ENCODE measurements at places on chromosomes 7 and 10. TPM values are rescaled to one million over a fixed set of nuclear protein-coding genes. Genes with fewer than 3 reads are reported as not detected.

The GTPBP4 gene
- total RNA-seq, result 15.4 TPM

- no peak overlapping the region for H3K4me3 ChIP-seq
- no peaks in the 10 kb centered on the region for H3K36me3 ChIP-seq
- H3K27ac ChIP-seq, result no peak overlapping the region
- H3K4me1 ChIP-seq, result no peaks in the 10 kb centered on the region
Measured at GRCh38 chr7:14294637-14295036, 305.2 kb upstream of the ETV1 start.

The CLRN3 gene
- total RNA-seq, result 0.19 TPM

DNA sequence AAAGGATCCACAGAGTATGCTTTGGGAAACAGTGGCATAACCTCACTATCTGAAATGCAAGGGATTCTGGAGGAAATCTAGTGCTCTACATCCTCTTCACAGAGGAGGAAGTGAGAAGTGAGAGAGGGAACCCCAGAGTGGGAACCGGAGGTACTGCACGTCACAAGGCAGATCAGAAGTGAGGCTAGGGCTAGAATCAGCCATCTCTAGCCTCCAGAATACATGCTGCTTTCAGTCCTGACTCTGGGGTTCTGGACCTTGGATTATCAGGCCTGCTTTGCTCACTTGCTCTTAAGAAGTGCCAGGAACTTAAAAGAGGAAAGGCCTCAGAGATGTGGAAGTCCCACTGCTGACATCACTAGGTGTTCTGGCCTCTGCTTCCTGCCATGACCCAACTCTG is 25.7 kb downstream of the ZNF503 start:
- H3K4me3 ChIP-seq, result no peak overlapping the region
- H3K27ac ChIP-seq, result no peak overlapping the region
- no peaks in the 10 kb centered on the region for H3K36me3 ChIP-seq
- no peaks in the 10 kb centered on the region for H3K4me1 ChIP-seq

DNA sequence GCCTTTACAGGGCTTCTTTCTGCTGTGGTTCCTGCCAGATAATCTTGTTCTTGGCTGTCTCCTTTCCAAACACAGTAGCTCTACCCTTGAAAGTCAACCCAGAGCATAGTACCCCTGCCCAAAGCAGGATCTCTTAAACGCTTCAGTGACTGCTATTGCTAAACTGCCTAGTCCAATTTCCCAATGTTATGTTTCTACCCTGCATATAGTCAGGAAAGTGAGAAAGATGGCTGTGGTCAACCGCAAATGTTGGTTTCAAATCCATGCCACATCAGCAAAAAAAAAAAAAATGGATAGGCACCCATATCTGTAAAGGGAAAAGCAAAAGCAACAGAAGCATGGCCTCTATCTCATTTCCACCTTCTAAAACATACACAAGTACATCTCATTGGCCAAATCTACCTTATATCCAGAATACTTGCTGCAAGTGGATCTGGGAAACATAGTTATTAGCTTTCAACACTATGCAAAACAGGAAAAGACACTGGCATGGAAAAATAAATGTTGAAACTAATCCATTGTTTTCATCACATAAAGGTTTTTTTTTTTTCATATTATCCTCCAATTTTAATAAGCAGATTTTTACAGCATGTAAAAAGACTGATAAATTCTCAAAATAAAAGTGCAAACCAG is 59.8 kb downstream of the DNAJC1 start:
- no peak for DNase-seq
- H3K36me3 ChIP-seq, result no peaks in the 10 kb centered on the region
- no peak overlapping the region for H3K27ac ChIP-seq
- H3K27me3 ChIP-seq, result no peaks in the 10 kb centered on the region
- no peak overlapping the region for H3K4me3 ChIP-seq

- no peak overlapping the region for H3K4me3 ChIP-seq
- H3K4me1 ChIP-seq, result no peaks in the 10 kb centered on the region
- DNase-seq, result no peak
- H3K36me3 ChIP-seq, result no peaks in the 10 kb centered on the region
- H3K27me3 ChIP-seq, result no peaks in the 10 kb centered on the region
Measured at GRCh38 chr10:52744057-52744805, 28.4 kb downstream of the MBL2 start.

GRCh38 chr7:114663502-114663901 is 248.9 kb downstream of the FOXP2 start:
- DNase-seq, result no peak
- no peak overlapping the region for H3K27ac ChIP-seq
- H3K36me3 ChIP-seq, result no peaks in the 10 kb centered on the region

- no peaks in the 10 kb centered on the region for H3K27me3 ChIP-seq
- H3K4me1 ChIP-seq, result no peaks in the 10 kb centered on the region
- H3K4me3 ChIP-seq, result no peak overlapping the region
- H3K36me3 ChIP-seq, result no peaks in the 10 kb centered on the region
Measured at GRCh38 chr10:123912871-123913270, 21.3 kb upstream of the CPXM2 start.

DNA sequence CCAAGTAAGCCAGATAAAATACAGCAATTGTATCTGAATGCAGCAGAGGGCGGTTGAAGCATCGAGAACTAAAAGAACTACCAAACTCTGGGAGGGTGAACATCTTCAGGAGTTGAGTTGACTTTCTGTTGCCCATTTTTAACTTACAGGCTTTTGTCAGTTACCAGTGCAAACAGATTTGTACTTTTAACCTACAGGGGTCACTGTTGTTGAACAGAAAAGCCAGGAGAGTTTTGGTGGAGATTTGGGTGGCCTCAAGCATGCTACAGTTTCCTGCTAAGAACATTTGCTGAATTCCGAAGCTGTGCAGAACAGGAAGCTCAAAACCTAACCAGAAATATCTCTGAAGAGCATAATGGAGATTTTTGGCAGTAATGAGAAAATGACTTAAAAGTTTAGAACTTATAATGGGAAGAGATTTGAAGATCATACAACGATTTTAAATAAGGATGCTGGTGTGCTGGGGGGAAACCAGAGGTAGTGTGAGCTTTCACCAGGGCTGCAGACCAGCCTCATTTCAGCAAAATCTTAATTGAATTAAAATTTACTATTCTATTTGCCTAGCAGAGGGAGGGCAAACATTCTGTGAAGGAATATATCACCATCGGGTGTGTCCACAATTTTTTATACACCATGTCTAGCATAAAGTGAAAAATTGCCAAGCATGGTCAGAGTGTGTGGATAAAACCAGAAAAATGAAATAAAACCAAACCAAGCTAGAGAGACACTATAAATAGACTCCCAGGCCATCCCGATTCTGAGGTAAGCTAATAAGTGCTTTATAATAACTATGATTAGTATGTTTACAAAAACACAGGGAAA is 208.6 kb upstream of the CCDC6 start:
- no peaks in the 10 kb centered on the region for H3K4me1 ChIP-seq
- no peak for DNase-seq
- no peaks in the 10 kb centered on the region for H3K36me3 ChIP-seq
- H3K4me3 ChIP-seq, result no peak overlapping the region
- no peaks in the 10 kb centered on the region for H3K27me3 ChIP-seq

The OR2F2 gene
- not detected for total RNA-seq

DNA sequence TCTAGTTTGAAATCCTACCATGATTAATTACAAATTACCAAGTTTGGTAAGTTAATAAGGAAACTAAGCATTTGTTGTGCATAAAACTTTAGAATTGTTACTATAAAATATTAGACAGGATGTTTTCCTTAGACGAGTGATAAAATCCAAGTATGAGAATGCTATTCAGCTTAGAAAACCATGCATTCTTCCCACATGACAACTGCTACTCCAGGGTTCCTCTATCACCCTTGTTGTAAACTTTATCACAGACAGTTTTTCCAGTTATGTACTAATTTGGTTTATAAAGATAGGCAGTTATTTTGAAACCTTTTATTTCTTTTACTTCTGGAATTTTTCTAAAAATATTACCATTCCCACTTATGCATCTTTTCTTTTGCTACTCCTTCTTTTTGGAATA is 52.0 kb downstream of the SIRT1 start:
- no peak overlapping the region for H3K27ac ChIP-seq
- H3K27me3 ChIP-seq, result no peaks in the 10 kb centered on the region
- H3K4me1 ChIP-seq, result no peaks in the 10 kb centered on the region
- no peak for DNase-seq
- peaks cover 32% of the 10 kb centered on the region for H3K36me3 ChIP-seq

The DNAJC1 gene
- total RNA-seq, result 30.7 TPM

GRCh38 chr7:3466261-3466660 is 165.2 kb downstream of the SDK1 start:
- H3K4me3 ChIP-seq, result no peak overlapping the region
- H3K36me3 ChIP-seq, result no peaks in the 10 kb centered on the region
- no peaks in the 10 kb centered on the region for H3K27me3 ChIP-seq
- no peaks in the 10 kb centered on the region for H3K4me1 ChIP-seq
- no peak overlapping the region for H3K27ac ChIP-seq
- DNase-seq, result no peak

GRCh38 chr10:91007655-91008054 is 86.8 kb upstream of the ANKRD1 start:
- no peak overlapping the region for H3K27ac ChIP-seq
- DNase-seq, result no peak
- H3K4me1 ChIP-seq, result no peaks in the 10 kb centered on the region
- H3K27me3 ChIP-seq, result no peaks in the 10 kb centered on the region
- H3K36me3 ChIP-seq, result no peaks in the 10 kb centered on the region

The TNKS2 gene
- 14.5 TPM for total RNA-seq

GRCh38 chr7:110623436-110623835 is 467.5 kb upstream of the LRRN3 start:
- H3K27me3 ChIP-seq, result no peaks in the 10 kb centered on the region
- no peaks in the 10 kb centered on the region for H3K4me1 ChIP-seq
- H3K27ac ChIP-seq, result no peak overlapping the region
- H3K36me3 ChIP-seq, result no peaks in the 10 kb centered on the region
- no peak overlapping the region for H3K4me3 ChIP-seq
- no peak for DNase-seq

DNA sequence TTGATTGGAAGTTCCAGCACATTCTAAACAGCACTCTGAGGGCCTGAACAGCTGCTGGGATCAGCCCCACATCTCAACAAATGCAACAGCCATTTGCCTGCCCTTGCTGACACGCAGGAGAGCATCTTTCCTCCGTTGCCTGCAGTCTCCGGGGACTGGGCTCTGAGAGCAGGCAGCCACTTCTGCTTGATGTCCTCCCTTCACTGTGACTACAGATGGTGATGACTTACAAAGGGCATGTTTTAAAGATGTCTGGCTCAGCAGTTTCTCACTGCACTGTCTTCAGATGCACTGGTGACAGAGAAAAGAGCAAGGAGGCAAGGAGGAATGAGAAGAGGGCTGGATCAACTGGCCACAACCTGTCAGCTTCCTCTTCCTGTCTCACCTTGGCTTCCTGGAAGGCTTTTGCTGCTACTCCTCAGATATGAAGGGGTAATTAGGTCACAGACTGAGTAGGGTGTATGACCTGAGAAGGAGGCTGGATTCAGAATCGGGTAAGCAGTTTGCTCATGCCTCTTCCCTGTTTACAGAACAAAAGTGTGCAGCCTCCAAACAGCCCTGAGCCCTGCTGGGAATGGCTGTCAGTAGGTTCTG is 143.5 kb upstream of the GHITM start:
- no peaks in the 10 kb centered on the region for H3K36me3 ChIP-seq
- H3K4me1 ChIP-seq, result no peaks in the 10 kb centered on the region
- no peaks in the 10 kb centered on the region for H3K27me3 ChIP-seq
- H3K4me3 ChIP-seq, result no peak overlapping the region
- no peak for DNase-seq

DNA sequence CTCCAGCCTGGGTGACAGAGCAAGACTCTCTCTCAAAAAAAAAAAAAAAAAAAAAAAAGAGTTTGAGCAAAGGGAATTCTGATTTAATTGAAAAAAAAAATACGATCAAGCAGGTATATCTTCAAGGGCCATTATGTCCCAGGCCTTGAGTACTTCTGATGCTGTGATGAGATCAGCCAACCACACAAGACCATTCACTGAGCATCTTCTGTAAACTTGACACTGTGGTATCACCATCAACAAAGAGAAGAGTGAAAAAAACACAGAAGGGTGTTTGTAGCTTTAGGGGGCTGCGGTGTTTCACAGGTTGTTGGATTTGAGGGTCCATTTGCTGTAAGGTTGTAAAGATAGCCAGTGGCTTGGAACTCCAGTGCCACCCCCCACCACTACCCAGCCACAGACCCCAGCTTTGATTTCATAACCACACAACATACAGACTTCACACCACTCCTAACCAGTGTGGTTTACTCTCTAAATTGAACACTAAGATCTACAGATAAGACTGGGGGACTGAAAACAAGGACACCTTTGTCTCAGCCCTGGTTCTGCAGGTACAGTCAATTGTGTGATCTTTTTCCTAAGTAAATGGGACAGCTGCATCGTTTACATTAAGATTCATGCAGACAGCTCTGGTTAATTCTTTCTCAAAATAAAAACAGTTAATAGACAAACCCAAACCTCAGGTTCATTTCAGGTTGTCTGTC is 66.4 kb downstream of the CDC123 start:
- peaks cover 20% of the 10 kb centered on the region for H3K4me1 ChIP-seq
- H3K4me3 ChIP-seq, result no peak overlapping the region

The C10orf105 gene
- not detected for total RNA-seq

The CYP3A7 gene
- total RNA-seq, result 0.19 TPM

The CHAT gene
- total RNA-seq, result not detected

Measured in pancreas (tissue), 10 donors.